Cerebellar nuclear complex (tissue), 1 donor: ENCODE measurements at places on chromosomes 5 and 9.
A peak's percentile ranks its signal among the peaks of the same experiment; 100 is the strongest.

GRCh38 chr5:139787257-139787567, 8.4 kb upstream of the PSD2 start:
- DNase-seq, result peak; percentile 50

DNA sequence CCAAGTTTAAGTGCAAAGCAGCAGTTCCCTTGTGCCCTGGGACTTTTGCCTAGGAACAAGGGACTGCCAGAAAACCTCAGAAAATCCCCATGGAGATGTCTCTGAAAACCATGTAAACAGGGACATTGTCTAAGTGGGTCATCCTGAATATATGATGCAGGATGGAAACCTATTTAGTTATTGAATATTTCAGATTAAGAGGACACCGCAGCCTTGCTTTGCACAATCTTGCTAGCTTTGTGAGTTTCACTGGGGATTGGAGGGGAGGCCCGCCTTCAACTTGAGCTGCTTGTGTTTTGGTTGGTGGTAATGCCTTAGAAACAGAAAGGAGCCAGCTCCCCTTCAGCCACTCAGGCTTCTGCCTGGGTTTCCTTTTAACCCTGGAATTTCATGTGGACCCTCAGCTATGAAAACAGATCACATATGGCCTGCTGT, 112.8 kb downstream of the C9orf152 start:
- no peak for DNase-seq

GRCh38 chr9:9319007-9319406, 1293.8 kb downstream of the PTPRD start:
- DNase-seq, result no peak

DNA sequence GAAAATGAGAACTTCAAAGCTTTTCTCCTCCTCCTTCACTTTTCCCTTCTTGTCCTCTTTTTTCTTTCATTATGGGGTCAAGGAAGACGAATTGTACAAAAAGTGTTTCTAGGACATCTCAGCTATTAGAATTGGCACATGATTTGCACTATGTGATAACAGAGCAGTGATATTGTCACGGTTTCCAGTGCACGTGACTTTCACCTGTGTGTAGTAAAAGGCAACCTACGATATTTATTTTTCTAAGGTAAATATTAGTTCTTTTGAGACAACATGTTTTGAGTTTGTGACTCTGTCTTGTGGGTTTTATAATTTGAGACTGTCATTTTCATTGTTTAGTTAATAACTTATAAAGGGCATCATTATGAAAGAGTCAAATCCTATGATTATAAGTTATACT, 213.1 kb downstream of the PSAT1 start:
- DNase-seq, result no peak

GRCh38 chr9:108750661-108751215, 105.0 kb downstream of the ACTL7B start:
- no peak for DNase-seq

DNA sequence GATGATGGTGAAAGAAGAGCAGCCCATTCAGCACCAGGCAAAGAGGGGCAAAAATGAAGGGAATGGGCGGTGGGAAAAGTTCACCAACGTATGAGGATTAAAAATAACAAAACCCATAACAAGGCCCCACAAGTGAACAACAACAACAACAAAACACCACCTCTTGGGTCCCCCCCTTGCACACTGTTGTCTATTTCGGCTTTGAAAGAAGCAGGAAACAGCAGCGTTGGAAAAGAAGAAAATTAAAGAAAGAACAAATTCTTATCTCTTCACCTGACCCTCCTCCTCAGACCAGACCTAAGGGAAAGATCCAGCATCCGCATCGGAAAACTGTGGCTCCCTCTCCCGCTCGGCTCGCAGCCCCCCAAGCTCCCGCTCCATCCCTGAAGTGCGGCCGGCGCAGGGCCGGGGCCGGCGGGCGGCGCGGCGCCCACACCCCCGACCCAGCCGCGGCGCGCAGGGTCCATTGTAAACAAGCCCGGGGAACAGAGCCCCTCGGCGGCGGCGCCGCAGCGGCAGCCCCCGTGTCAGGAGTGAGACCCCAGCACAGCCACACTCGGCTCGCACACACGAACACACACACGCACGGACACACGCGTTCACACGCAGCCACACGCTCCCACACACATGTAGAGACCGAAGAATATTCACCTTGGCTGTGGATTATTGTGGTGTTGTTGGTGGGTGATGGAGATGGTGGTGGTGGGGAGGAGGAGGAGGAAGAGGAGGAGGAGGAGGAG, 535 bp downstream of the RFX3 start:
- DNase-seq, result no peak

DNA sequence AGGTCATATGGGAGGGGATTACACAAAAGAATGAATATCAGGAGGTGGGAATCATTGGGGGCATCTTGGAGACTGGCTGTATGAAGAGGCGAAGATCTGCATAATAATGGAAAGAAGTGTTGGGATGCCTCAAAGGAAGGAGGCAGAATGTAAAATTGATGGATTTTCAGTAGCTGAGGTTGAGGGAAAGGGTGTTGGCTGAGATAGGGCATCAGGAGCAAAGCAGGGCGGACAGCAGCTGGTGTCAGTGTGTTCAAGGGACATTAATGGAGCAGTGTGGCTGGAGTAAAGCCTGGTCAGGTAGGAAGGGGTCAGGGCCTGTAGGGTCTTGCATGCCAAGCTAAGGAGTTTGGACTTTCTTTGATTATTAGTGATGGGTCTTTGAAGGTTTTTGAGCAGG, 65.2 kb upstream of the TNFAIP8 start:
- DNase-seq, result no peak

GRCh38 chr9:38119560-38120236, 50.7 kb upstream of the SHB start:
- DNase-seq, result no peak

DNA sequence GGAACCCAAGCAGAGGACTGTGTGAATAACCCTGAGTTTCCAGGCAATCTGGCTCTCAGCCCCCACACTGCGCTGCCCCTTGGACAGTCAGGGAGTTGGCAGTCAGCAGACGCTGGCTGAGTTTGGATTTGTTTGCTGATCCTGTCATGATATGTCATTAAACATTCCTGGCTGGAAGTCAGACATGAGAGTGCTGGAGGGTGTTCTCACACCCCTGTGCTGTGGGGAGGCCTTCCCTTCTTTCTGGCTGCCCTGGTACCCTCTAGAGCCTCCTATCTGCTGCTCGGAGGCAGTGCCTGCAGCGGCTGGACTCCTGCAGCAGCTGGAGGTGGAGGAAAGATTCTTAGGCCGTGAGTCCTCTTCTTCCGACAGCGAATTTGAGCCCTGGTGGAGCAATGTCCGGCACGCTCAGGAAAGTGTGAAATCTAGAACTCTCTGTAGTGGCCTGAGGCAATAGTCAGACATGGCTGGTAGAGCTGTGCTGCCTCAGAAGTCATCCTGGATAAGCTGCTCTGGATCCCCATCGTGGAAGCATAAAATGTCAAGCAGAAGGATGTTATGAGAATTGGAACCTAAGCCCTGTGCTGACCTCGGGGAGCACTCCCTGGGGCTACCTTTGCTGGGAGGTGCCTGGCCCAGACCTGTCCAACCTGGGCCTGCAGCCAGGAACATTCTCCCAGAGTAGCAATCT, 72.0 kb downstream of the PDE8B start:
- DNase-seq, result no peak

GRCh38 chr9:26462213-26462612, 430.4 kb downstream of the CAAP1 start:
- no peak for DNase-seq

GRCh38 chr5:175686396-175686795, 28.5 kb downstream of the HRH2 start:
- no peak for DNase-seq

- no peak for DNase-seq
Observed at GRCh38 chr5:9444346-9444745, 101.5 kb downstream of the SEMA5A start.

GRCh38 chr5:173795601-173796000, 92.5 kb upstream of the CPEB4 start:
- DNase-seq, result no peak

DNA sequence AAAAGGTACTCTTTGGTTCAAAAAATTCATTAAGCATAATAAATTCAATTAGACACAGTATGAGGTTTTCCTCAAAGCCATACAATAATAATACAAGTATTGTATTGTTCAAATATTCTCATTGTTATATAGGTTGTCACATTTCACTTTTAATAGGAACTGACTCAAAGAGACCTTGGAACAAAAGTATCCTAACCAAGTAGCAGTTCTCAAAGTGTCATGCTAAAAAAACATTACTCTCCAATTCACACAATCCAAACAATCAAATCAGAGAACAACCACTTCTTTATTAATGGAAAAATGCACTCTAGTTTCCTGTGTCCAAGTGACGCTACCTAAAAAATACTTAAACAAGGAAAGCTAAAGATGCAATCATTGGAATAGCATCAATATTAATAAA, 115.4 kb downstream of the DENND1A start:
- no peak for DNase-seq

GRCh38 chr9:109717342-109717741, 62.7 kb upstream of the PALM2AKAP2 start:
- no peak for DNase-seq

DNA sequence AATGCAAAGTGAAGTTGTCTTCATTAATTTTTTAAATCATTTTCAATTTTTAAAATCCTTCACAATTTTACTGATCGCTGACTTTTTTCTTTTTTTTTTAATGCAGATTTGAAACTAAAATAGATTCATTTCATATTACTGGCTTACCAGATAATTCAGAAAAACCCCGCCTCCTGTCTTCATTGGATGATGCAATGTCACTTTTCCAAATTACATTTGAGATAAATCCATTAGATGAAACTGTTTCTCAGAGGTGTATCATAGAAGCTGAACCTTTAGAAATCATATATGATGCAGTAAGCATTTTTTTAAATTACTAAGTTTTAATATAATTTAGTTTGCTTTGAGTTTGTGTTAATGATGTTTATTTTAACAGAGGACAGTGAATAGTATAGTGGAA, 60.6 kb downstream of the VPS13A start:
- DNase-seq, result no peak

DNA sequence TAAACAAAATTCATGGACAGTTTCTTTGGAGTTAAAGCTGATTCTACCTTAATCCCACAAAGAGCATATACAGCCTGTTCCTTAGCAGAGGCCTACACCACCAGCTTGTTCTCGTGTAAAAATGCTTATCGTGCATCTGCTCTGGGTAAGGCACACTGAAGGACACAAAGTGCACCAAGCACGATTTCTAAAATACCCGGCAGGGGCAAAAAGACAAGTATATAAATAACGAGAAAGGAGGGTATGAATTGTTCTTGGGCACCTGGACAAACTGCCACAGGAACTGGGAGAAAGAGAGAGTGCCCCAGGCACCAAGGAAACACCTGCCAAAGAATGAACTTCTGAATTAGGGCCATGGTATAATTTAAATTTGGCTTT, 25.3 kb downstream of the NSUN2 start:
- no peak for DNase-seq

GRCh38 chr5:488744-489688, 35.2 kb downstream of the SLC9A3 start:
- no peak for DNase-seq

DNA sequence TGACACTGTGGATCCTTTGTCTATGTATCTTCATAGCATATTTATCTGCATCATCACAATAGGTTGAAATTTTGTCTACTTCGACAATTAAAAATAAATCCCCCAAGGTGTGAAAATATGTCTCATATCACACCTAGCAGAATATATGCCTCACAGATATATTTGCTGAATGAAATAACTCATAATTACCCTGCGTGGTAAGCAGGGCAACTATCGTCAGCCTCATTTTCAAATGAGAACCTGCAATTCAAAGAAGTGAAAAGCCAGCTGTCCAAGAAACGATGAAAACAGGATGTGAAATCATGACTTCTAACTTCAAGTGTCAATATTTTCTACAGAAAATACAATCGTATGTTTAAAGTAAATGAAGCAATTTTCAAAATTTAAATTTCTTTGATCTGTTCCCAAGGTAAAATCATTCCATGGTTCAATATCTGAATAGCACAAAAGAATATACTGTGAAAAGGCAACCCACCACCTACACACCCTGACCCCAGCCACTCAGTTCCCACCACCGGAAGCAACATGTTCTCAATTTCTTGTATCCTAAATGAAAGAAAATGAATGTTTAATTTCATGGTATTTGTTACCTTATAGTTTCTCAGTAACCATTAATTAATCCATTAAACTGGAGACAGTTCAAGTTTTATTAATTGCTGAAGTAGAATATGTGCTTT, 57.1 kb downstream of the TBCA start:
- no peak for DNase-seq

DNA sequence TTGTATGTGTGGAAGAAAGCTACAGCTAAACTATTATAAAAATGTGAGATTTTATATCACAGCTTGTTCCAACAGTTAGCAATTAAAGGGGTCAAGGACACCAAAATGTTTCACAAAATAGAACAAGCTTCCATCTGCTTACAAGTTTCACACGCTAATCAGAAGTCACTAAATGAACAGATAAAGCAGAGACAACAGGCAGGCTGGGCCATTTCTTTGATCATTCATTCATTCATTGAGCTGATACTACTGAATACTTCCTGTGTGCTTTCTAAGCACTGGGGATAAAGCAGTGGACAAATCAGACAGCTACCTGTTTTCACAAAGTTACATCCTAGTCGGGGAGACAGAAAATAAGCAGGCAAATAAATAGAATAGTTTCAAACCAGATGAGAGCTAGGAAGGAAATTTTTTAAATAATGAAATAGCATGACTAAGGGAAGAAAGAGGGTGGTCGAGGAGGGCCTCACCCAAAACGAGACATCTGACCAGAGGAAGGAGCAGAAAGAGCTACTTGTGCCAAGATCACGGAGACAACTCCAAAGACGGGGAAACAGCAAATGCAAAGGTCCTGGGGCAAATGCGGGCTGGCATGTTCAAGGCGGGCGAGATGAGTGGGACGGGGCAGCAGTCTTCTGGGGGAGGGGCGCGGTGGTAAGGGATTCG, 1.2 kb downstream of the MAPK9 start:
- no peak for DNase-seq

GRCh38 chr9:111000202-111000601, 38.1 kb downstream of the LPAR1 start:
- DNase-seq, result no peak

DNA sequence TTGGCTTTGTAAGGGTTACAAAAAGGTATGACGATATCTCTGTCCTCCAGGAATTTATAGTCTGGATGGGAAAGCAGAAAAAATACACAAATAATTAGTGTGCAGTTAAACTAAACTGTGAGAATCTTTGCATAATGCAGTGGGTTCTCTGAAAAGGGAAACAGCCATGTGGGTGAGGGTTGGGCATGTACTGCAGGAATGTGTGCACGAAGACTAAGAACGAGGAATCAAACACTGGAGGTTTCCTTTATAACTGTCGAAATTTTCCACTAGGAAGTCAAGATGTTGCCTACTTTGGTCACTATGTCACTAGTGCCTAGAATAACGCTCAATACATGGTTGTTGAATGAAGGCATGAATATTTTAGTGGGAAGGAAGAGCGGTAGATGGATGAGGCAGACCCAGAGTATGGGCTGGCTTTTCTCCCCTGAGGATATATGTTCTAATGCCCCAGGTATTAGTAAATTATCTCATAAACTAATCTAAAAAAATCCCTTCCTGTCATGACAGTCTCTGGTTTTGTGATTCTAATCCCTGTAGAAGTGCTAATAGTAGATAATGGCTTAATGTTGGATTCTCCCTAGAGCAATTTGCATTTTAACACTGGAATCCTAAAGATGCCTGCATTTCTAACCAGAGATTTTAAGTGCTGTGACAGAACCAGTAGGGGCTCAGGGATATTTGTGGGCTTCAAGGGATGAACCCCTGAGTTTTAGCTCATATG, 227.3 kb downstream of the NMUR2 start:
- DNase-seq, result no peak
